ENCODE measurements at places on chromosomes 7 and 10.

- H3K27ac ChIP-seq, result peak overlapping the region; percentile 87
- H3K27me3 ChIP-seq, result no peaks in the 10 kb centered on the region
- peak; percentile 87 for DNase-seq
- peak overlapping the region; percentile 40 for H3K4me3 ChIP-seq
Measured at GRCh38 chr7:22697876-22698606, 29.0 kb upstream of the IL6 start.

GRCh38 chr7:134557391-134557790, 8.5 kb downstream of the AKR1B15 start:
- peaks cover 3% of the 10 kb centered on the region for H3K4me1 ChIP-seq

- no peak for DNase-seq
- H3K27ac ChIP-seq, result no peak overlapping the region
- H3K36me3 ChIP-seq, result no peaks in the 10 kb centered on the region
- no peaks in the 10 kb centered on the region for H3K27me3 ChIP-seq
Measured at GRCh38 chr7:21414795-21415393, 13.0 kb upstream of the SP4 start.

GRCh38 chr7:132930881-132931280, 151.0 kb downstream of the CHCHD3 start:
- no peaks in the 10 kb centered on the region for H3K36me3 ChIP-seq
- H3K4me1 ChIP-seq, result no peaks in the 10 kb centered on the region
- DNase-seq, result no peak
- H3K27me3 ChIP-seq, result no peaks in the 10 kb centered on the region
- H3K4me3 ChIP-seq, result no peak overlapping the region
- no peak overlapping the region for H3K27ac ChIP-seq

DNA sequence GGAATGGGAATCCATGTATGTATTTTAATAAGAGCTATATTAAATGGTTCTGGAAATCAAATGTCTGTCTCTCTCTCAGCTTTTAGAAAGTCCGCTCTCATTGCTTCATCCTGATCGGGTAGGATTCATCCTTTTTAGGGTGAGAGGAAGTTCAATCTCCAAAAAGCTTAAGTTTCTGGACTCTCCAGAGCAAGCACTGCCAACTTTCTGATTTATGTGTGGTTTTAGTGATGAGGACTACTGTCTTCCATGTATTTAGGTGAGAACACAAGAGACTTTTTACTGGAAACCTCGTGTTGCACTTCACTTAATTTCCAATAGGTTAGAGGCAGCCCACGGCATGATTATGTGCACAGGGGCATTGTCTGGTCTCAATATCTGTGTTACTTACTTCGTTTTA, 267.9 kb downstream of the SUGCT start:
- no peak overlapping the region for H3K27ac ChIP-seq
- H3K4me1 ChIP-seq, result no peaks in the 10 kb centered on the region
- H3K36me3 ChIP-seq, result no peaks in the 10 kb centered on the region
- H3K27me3 ChIP-seq, result no peaks in the 10 kb centered on the region

- H3K4me1 ChIP-seq, result peaks cover 4% of the 10 kb centered on the region
- H3K27ac ChIP-seq, result no peak overlapping the region
- no peak for DNase-seq
- peaks cover 2% of the 10 kb centered on the region for H3K27me3 ChIP-seq
- H3K36me3 ChIP-seq, result no peaks in the 10 kb centered on the region
Measured at GRCh38 chr7:108147031-108147563, 16.9 kb upstream of the LAMB4 start.

GRCh38 chr7:143510854-143511592, 33.4 kb downstream of the TAS2R41 start:
- H3K36me3 ChIP-seq, result no peaks in the 10 kb centered on the region
- no peak overlapping the region for H3K4me3 ChIP-seq
- no peak for DNase-seq
- H3K27ac ChIP-seq, result no peak overlapping the region
- no peaks in the 10 kb centered on the region for H3K4me1 ChIP-seq

GRCh38 chr10:48400129-48400849, 93.8 kb downstream of the MAPK8 start:
- H3K27ac ChIP-seq, result no peak overlapping the region
- no peak overlapping the region for H3K4me3 ChIP-seq
- no peaks in the 10 kb centered on the region for H3K27me3 ChIP-seq
- no peak for DNase-seq
- no peaks in the 10 kb centered on the region for H3K4me1 ChIP-seq
- H3K36me3 ChIP-seq, result no peaks in the 10 kb centered on the region

- no peaks in the 10 kb centered on the region for H3K36me3 ChIP-seq
- H3K27me3 ChIP-seq, result no peaks in the 10 kb centered on the region
- H3K27ac ChIP-seq, result no peak overlapping the region
- peaks cover 8% of the 10 kb centered on the region for H3K4me1 ChIP-seq
- H3K4me3 ChIP-seq, result no peak overlapping the region
- no peak for DNase-seq
Measured at GRCh38 chr7:143216151-143216550, 5.7 kb upstream of the TAS2R40 start.

DNA sequence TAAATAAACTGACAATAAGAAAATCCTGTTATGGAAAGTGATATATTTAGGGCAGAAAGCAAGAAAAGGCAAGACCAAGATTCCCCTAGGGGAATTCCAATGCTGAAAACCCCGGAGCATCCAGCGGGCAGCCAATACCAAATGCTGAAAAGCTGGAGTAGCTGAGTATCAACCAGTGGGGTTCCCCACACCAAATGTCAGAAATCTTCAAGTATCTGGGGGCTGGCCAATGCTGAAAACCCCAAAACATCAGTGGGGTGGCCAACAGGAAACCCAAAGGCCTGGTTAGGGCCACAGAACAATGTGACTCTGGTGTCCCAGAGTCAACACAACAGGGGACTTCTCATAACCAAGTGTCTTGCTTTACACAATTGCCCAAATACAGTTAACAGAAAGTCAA, 271.8 kb upstream of the CACNA2D1 start:
- no peak for DNase-seq
- no peak overlapping the region for H3K4me3 ChIP-seq
- H3K27ac ChIP-seq, result no peak overlapping the region
- no peaks in the 10 kb centered on the region for H3K36me3 ChIP-seq
- no peaks in the 10 kb centered on the region for H3K4me1 ChIP-seq

DNA sequence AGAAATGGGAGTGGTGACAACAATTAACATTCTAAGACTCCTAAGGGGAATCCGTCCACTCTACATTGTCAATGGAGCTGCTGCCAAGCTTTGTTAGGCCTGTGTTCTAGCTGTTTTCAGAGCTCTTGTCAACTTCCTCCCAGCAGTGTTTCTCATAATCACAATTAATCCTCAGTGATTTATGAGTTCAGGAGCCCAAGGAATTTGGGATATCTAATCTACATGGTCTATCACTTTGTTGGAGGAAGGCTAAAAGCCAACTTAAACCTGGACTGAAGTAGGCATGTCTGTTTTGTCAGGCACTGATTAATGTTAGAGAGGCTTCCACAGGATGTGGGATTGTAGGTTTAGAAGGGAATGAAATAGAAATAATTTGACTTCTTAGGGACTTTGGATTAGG, 10.2 kb upstream of the OR2F2 start:
- no peak for DNase-seq
- no peak overlapping the region for H3K4me3 ChIP-seq
- no peaks in the 10 kb centered on the region for H3K27me3 ChIP-seq
- no peaks in the 10 kb centered on the region for H3K36me3 ChIP-seq

DNA sequence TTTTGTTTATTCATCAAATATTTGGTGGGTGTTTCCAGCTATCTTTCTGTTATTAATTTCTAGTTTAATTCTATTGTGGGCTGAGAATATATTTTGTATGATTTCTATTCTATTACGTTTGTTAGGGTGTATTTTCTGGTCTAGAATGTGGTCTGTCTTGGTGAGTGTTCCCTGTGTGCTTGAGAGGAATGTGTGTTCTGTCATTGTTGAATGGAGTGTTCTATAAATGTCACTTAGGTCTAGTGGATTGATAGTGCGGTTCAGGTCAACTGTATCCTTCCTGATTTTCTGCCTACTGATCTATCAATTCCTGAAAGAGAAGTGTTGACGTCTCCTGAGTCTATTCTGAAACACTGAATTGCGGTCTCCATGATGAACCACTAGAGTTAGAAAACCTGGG, 8.5 kb downstream of the HTRA1 start:
- no peaks in the 10 kb centered on the region for H3K4me1 ChIP-seq
- no peak for DNase-seq
- no peaks in the 10 kb centered on the region for H3K36me3 ChIP-seq
- H3K27ac ChIP-seq, result no peak overlapping the region

DNA sequence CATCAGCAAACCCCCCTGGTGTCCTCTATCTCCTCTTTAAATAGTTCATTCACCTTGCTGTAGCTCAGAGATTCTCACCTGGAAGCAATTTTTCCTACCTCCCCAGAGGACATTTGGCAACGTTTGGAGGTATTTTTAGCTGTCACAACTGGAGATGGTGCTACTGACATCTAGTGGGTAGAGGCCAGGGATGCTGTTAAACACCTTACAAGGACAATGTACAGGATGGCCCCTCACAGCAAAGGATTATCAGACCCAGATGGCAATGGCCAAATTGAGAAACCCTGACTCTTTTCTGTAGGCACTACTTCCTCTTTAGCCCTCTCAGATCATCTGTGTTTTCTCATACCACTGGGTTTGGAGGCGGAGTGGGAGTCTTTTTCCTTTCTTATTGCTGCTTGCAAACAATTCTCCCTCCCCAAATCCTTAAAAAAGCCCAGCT, 13.2 kb upstream of the TRA2A start:
- H3K4me3 ChIP-seq, result no peak overlapping the region
- no peaks in the 10 kb centered on the region for H3K36me3 ChIP-seq
- no peaks in the 10 kb centered on the region for H3K27me3 ChIP-seq
- H3K27ac ChIP-seq, result peak overlapping the region; percentile 20
- peak; percentile 54 for DNase-seq
- H3K4me1 ChIP-seq, result peaks cover 10% of the 10 kb centered on the region

DNA sequence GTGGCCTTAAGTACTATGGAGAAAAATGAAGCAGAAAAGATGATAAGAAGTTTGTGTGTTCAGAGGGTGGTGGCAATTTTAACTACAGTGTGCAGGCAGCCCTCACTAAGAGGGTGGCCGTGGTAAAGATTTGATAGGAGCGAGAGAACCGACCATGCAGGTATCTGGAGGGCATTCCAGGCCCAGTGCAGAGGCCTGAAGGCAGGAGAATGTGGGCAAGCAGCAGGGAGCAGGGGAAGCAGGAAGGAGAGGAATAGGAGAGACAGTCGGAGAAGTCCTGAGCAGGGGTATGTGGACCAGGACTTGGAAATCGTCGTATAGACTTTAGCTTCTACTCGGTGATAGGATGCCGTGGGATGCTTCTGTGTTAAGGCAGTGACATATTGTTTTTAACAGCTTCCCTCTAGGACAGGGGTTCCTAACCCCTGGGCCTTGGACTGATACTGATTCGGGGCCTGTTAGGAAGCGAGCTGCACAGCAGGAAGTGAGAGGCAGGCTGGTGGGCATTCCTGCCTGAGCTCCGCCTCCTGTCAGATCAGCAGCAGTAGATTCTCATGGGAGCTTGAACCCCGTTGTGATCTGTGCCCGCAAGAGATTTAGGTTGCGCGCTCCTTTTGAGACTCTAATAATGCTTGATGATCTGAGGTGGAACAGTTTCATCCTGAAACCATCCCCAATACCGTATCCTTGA, 227.2 kb downstream of the CCDC3 start:
- no peak for DNase-seq
- H3K27ac ChIP-seq, result no peak overlapping the region
- peaks cover 5% of the 10 kb centered on the region for H3K36me3 ChIP-seq
- H3K4me1 ChIP-seq, result peaks cover 5% of the 10 kb centered on the region
- H3K4me3 ChIP-seq, result no peak overlapping the region
- H3K27me3 ChIP-seq, result no peaks in the 10 kb centered on the region

- H3K4me1 ChIP-seq, result peaks cover 3% of the 10 kb centered on the region
- no peaks in the 10 kb centered on the region for H3K36me3 ChIP-seq
- H3K27me3 ChIP-seq, result peaks cover 3% of the 10 kb centered on the region
- H3K27ac ChIP-seq, result no peak overlapping the region
- DNase-seq, result no peak
Measured at GRCh38 chr7:44172803-44173424, 16.3 kb downstream of the GCK start.

- H3K27ac ChIP-seq, result no peak overlapping the region
- H3K36me3 ChIP-seq, result no peaks in the 10 kb centered on the region
- DNase-seq, result no peak
- no peak overlapping the region for H3K4me3 ChIP-seq
- H3K4me1 ChIP-seq, result peaks cover 2% of the 10 kb centered on the region
- no peaks in the 10 kb centered on the region for H3K27me3 ChIP-seq
Measured at GRCh38 chr10:80414142-80414895, 6.0 kb downstream of the PRXL2A start.

DNA sequence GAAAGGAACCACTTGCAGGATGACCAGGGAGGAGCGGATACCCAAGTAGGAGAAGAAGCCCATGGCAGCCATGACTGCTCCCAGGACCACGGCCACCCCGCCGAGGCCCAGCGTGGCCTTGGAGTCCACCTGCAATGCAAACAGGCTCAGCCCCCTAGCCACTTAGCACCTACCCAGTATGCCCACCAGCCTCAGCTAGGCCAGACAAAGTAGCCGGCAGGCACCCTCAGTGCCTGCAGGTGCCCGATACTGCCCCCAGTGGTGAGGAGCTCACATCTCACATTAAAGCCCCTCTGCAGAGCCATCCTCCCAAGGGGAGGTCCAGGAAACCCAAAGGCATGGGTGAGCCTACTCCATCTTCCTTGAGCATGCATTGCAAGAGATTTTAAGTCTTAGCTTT, 6.6 kb downstream of the NPC1L1 start:
- no peaks in the 10 kb centered on the region for H3K27me3 ChIP-seq
- no peak overlapping the region for H3K4me3 ChIP-seq
- H3K36me3 ChIP-seq, result no peaks in the 10 kb centered on the region

- no peaks in the 10 kb centered on the region for H3K4me1 ChIP-seq
- H3K27ac ChIP-seq, result no peak overlapping the region
- H3K4me3 ChIP-seq, result no peak overlapping the region
Measured at GRCh38 chr7:38375453-38375852, 102.0 kb upstream of the TARP start.

DNA sequence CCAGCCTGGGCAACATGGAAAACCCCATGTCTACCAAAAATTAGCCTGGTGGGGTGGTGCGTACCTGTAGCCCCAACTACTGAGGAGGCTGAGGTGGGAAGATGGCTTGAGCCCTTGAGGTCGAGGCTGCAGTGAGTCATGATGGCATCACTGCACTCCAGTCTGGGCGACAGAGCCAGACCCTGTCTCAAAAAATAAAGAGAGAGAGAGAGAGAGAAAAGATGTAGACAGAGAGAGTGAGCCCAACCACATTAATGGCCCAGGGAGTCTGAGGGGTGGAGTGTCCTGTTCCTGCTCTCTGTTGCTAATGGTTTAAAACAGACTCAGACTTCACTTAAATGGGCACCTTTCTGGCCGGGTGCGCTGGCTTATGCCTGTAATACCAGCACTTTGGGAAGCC, 455.7 kb upstream of the GALNT17 start:
- no peak for DNase-seq
- H3K27ac ChIP-seq, result no peak overlapping the region
- H3K4me3 ChIP-seq, result no peak overlapping the region
- no peaks in the 10 kb centered on the region for H3K4me1 ChIP-seq

- no peaks in the 10 kb centered on the region for H3K27me3 ChIP-seq
- no peak for DNase-seq
- H3K4me1 ChIP-seq, result no peaks in the 10 kb centered on the region
- H3K27ac ChIP-seq, result no peak overlapping the region
Measured at GRCh38 chr10:53463539-53463938, 691.0 kb upstream of the MBL2 start.

- no peaks in the 10 kb centered on the region for H3K36me3 ChIP-seq
- H3K27ac ChIP-seq, result no peak overlapping the region
- H3K4me3 ChIP-seq, result no peak overlapping the region
- no peaks in the 10 kb centered on the region for H3K4me1 ChIP-seq
Measured at GRCh38 chr10:12061124-12061523, 7.6 kb upstream of the DHTKD1 start.
